Stimulated activated CD4-positive, alpha-beta T cell treated with anti-CD3 and anti-CD28 coated beads, TNF-alpha, amount 100 ng/mL, for 24 hours (primary cell): ENCODE measurements at places on chromosomes 5 and 9.

- no peak for DNase-seq
These were observed 116.0 kb upstream of the TARS1 start for GRCh38 chr5:33324667-33325307.

DNA sequence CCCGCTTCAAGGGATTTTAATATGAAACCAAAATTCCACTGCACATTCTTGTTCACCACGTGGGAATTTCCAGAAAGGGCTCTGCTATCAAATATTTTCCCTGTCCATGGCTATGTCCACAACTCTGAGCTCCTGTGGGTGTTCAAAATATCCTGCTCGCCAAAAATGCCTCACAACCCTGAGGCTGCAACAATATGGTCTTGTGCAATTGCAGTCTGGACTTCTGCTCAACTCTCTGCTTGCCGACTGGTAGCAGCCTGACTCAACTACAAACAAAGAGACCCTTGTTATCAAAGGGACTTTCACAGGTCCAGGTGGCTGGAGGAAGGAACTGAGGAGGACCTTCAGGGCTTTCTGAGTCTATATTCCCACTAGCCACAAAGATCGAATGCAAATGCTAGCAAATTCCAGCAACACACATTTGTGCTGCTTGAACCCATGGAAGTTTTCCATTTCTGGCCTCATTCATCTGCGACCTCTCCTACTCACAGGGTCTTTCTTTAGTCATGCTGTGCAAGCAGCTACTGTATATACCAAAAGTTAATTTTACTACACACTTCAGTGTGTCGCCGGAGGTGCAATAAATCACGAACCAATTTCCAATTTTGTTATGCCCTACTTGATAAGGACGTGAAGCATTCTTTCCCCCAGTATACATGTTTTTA, 169.2 kb upstream of the SLC30A5 start:
- DNase-seq: no peak

DNA sequence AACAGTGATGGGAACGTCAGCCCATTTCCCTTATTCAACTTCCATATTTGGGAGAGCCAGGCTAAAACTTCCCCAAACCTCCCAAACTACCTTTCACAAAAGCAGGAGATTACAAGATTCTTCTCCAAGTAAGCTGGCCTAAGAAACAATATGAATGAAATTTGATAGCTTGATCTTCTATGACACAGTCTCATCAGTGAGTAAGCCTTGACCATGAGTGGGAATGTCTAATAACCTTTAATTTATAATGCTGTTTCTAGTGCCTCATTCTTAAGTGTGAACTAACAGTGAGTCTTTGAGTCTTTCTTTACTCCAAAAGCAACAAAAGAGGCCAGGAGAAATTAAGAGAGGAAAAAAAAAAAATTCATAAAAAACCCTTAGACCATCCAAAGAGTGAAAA, 1379.9 kb downstream of the EFNA5 start:
- DNase-seq: no peak

GRCh38 chr5:92653730-92654461, 927.1 kb downstream of the NR2F1-AS1 start:
- DNase-seq: no peak

DNA sequence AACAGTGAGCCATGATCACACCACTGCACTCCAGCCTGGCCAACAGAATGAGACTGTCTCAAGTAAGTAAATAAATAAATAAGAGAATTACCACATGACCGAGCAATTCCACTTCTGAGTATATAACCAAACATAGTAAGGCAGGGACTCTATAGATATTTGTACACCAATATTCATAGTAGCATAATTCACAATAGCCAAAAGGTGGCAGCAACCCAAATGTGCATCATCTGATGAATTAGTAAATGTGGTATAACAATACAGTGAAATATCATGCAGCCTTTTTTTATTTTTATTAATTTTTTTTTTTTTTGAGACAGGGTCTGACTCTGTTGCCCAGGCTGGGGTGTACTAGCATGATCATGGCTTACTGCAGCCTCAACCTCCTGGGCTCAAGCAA, 33.1 kb downstream of the ALDH7A1 start:
- no peak for DNase-seq

DNA sequence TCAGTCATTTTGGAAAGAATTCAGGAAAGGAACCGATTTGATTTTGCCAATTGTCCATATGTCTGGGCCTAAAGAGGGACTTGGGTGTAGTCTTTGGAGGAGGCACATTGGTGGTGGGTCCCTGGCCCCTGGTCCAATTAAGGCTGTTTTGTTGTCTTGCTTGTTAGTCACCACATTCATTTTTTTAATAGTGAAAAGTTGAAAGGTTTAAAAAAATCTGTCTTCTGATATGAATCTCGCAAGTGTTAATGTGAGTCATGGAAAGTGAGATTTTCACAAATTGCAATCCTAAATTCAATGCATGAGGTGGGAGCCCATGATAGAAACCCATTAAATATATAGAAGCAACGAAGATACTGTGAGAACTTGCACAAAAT, 165.9 kb upstream of the OTULINL start:
- no peak for DNase-seq

- no peak for DNase-seq
These were observed 4.4 kb upstream of the PAX5 start for GRCh38 chr9:37038302-37038942.

- DNase-seq: no peak
These were observed 476.1 kb upstream of the MPDZ start for GRCh38 chr9:13755551-13755950.
